Motor neuron (in vitro differentiated cells): ENCODE measurements at places on chromosomes 11 and 22.

GRCh38 chr11:47469361-47470179 is 20.6 kb upstream of the RAPSN start:
- no peak for ATAC-seq

- no peak for ATAC-seq
Observed at GRCh38 chr11:107996006-107996776, 12.5 kb upstream of the CUL5 start.

DNA sequence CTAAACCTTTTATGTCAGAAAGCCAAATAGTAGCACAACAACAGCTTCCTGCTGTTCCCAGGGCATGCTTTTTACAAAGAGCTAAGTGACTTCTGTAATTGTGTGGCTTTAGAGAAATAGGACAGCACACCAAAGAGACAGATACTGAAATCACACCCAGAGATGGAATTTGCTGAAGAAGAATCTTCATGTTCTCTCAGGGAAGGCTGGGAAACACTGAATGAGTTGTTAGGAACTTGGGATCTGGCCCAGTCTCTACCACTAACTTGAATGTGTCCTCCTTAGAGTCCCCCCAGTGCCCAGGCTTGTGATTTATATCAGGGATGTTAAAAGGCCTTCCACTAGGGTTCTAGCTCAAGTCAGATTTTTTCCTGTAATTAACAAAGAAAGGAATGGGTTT is 175.2 kb downstream of the DBX1 start:
- ATAC-seq = no peak

DNA sequence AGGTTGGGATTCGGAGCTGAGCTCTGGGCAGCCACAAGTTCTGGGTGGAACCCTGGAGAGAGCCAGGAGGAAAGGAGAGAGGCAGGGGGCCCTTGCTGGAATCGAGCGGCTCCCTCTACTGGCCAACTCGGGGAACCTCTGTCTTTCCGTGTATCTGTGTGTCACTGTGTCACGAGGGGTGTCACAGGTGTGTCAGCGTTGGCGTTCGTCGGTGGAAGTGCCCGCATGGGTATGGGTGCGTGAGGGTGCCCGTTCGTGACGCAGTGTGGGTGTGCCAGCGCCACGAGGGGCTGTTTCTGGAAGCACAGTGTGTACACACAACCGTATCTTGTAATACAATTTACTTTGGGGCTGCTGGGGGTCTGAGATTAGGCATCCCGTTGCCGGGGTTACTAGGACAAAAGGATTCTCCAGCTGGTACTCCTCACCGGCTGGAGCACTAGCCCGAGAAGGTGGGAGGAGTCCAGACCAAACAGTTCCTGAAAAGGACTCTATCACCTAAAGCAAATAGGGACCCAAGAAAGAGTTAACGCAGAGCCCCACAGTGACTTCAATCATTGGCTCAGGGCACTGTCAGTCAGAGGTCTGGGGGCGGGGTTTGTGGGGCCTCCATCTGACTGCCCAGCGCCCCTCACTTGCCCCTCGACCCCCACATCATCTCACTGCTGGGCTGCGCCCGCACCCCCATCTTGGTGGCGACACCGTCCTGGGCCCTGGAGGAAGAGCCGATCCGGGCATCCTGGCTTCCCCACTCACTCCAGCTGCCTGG is 2.6 kb upstream of the BCL9L start:
- peak; percentile 69 for ATAC-seq

GRCh38 chr22:19669570-19669969 is 44.7 kb upstream of the SEPTIN5 start:
- no peak for ATAC-seq
